GM12864 (cell line): ENCODE measurements at places on chromosomes 5 and 9.

DNA sequence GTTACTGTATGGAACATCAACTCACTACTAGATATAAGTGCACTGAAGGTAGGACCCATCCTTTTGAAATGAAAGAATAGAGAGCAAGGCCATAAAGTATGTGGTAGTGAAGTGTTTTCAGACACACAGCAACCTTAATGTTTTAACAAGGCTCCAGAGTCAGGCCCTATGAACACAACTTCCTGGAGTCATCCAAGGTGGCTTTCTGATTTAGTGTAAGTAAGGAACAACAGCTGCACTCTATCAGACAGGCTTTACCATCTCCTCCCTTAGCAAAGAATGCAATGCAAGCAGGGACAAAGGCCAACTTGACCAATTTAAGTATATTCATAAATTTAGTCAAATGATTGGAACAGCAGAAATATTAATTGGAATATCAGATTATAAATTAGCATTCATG lies 90.1 kb downstream of the MPDZ start:
- DNase-seq = no peak

- no peak for DNase-seq
Observed at GRCh38 chr5:58641533-58641932, 58.7 kb downstream of the RAB3C start.

DNA sequence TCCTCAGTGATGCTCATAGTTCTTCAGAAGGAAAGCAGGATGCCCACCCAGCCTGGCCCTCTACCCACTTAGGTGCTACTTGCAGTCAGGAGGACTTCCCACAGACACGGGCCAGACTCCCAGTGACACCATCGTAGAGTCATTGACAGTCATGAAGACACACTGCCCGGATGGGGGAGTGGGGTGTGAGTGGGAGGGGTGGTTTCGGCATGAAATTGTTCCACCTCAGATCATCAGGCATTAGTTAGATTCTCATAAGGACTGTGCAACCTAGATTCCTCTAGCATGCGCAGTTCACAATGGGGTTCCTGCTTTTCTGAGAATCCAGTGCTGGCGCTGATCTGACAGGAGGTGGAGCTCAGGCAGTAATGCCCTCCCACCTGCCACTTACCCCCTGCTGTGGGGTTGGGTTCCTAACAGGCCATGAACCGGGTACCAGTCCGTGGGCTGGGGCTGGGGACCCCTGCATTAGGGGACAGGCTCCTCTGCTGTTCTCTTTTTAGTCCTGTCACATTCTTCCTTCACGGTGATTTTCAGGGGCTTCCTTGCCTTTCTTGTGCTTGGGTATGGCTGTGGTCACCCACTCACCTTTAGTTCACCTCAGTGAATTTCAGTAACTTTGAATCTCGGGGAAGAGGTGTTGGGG lies 88.2 kb upstream of the ANKRD55 start:
- DNase-seq = no peak

- DNase-seq = no peak
Observed at GRCh38 chr9:114271556-114272510, 51.1 kb upstream of the ORM1 start.

DNA sequence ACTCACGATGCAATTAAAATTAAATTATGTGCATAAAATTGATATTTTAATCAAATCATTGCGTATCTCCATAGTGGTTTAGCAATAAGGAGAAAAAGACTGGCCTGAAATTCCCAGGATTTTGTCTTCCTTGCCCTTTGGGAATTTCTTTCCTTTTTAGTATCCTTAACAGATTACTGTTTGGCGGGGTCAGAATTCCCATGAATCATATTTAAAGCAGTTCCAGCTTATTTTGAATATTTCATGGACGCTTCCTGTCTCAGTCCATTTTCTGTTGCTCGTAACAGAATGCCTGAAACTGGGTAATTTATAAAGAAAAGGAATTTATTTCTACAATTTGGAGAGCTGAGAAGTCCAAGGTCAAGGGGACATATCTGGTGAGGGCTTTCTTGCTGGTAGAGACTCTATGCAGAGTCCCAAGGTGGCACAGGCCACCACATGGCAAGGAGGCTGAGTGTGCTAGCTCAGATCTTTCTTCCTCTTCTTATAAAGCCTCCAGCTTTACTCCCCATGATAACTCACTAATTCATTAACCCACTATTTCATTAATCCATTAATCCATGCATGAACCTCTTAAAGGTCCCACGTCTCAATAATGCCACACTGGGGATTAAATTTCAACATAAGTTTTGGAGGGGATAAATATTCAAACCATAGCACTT lies 37.8 kb downstream of the CDH6 start:
- no peak for DNase-seq

- DNase-seq = no peak
Observed at GRCh38 chr9:96293498-96294158, 8.3 kb downstream of the HSD17B3 start.

DNA sequence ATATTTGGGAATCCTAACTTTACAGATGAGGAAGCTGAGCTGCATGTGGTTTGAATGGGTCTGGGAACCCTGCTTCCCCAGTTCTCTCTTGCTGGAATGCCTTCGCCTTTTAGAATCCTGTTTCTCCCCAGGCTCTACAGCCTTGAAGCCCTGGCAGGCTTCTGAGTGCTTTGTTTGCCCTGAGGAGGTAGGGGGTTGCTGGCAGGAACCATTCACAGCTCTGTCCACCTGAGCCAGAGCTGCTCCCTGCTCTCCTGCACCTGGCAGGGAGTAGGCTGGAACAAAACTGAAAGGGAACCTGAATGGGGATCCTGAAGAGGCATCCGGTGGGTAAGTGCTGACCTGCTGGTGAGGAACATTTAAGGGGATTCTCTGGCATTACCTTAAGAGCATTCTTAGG lies 33.0 kb downstream of the KIF4B start:
- DNase-seq = no peak

GRCh38 chr9:19457693-19458009 lies 48.8 kb downstream of the ACER2 start:
- no peak for DNase-seq

- peak; percentile 21 for DNase-seq
Observed at GRCh38 chr5:76960004-76960625, 7.3 kb downstream of the CRHBP start.

DNA sequence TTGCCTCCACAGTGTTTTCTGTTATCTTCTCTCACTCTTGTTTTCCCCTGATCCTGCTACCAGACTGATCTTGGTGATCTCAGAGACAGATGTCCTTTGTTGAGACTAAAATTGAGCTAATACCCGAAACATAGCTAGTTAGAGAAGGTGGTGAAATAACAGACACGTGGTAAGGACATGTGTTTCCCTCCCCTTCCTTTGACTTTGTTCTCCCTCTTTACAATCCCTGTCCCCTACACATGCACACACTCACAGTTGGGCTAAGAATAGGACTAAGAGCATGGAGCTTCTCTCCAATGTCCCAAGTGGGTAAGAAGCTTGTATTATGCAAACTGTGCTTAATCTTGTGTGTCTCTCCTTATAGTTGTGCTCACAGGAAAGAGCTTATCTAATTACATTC lies 1603.0 kb upstream of the C9orf72 start:
- DNase-seq = no peak

DNA sequence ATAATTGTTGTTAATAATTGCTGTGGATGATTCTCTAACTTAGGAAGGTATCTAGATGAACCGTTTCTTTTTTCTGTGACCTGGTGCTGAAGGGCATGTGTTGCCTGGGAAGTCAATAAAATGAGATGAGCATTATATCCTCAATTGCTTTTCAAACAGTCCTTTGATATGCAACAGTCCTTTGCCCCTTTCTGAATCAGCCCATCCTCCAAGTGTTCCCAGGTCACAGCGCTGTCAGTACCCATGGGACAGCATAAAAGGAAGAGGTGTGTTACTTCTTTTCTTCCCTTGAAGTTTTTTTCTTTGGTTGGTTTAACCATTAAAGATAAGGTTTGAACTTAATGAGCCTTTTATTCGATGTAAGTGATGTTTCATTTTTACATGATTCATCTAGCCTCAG lies 651.8 kb downstream of the SEMA5A start:
- DNase-seq = no peak

DNA sequence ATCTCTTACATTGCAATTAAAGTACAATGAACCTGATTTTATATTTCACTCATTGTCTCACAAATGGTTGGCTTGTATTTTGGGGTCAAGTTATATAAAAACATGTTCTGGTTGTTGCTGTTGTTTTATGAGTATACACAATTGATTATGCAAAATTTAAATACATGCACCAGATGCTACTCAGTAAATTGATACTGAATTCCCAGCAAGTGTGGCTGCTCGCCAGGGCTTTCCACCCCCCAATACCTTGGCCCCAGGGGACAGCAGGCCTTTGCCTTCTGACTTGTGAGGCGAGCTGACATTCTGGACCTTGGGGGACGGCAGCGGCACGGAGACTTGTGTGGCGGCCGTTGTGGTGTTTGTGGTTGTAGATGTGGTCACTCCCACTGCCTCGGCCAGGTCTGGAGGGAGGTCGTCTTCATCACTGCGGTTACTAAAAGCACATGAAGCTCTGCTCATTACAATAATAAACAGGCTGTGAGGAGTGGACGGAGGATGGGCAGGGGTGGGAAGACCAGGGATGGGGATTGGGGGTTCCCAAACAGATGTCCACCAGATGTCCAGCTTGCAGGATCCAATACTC lies 27.0 kb upstream of the FRRS1L start:
- DNase-seq = no peak

- no peak for DNase-seq
Observed at GRCh38 chr5:16857635-16858034, 78.5 kb downstream of the MYO10 start.

DNA sequence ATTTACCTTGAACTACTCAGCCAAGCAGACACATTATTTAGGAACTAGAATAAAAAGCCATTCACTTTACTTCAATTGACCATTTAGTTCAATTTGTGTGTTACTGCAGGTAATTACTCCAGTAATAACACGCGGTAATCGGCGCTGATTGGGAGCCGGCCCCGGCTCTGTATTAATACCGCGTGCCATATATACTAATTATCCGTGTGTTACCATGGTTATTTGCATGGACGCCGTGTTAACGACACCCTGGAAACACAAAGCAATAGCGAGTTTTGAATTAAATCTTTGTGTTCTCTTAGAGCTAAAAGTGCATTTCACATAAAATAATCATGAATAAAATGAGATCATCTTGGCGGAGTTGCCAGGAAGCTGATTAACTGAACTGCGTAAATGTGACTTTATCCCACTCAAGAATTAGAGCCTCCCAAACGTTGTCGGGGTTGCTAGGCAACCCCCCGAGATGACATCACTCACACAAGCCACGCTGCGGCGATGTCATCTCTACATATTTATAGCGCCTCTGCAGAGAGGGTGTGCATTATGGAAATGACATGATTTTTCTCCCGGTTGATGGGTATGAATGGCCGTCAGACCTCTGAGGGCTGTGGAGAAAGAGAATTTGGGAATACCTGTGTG lies 41.4 kb upstream of the RNU6ATAC start:
- no peak for DNase-seq

GRCh38 chr9:130973686-130974281 lies 34.7 kb upstream of the FIBCD1 start:
- no peak for DNase-seq

GRCh38 chr5:96176022-96176421 lies 214.4 kb upstream of the ELL2 start:
- no peak for DNase-seq

GRCh38 chr5:28374492-28374967 lies 1336.1 kb upstream of the CDH9 start:
- DNase-seq = no peak

DNA sequence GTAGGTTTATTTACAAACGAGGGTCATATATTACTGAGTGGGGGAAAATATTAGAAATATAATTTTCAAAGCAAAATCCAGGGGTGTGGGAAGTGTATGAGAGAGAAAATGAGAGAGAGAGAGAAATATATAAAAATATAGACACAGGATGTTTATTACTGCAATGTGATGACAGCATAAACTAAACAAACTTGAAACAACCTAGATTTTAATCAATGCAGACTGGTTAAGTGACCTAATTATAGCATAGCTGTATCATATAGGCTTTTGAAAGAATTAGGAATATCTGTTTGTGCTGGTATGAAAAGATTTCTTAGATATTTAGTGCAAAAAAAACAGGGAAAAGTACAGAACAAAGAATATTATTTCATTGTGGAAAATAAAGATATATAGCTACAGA lies 280.5 kb downstream of the ACTL7B start:
- no peak for DNase-seq

DNA sequence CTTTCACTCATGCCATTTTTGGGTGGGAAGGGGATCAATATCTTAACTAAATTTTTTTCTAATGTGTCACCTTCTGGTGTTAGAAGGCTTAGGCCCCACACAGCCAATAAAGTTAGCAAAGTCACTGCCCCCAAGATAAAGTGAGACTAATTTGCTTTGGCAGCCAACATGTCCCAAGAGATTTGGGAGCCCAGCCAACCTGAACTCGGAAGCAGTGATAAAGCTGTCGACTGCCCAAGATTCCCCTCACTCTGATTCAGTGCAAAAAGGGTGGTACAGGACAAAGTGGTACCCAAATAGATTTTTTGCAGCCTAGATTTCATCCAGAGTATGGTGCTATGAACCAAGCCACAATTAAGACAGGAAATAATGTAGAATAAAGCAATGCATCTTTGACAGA lies 572.5 kb upstream of the ARRDC3 start:
- DNase-seq = no peak

DNA sequence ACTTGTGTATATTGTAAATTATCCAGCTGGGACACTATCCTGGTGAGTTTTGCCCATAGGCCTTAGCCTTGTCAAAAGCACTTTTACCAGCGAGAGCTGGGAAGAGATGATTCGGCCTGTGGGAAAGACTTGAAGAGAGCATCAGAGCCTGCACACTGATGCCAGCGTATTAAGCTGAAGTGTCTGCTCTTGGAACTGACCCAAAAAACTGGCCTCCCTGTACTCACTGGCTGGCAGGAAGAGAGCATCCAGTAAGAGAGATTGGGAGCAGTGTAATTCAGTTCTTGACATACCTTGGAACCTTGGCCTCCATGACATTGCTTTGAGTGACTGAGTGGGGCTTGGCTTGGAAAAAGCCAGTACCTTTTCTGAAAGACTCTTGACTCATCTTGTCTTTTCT lies 73.7 kb downstream of the ZNF462 start:
- DNase-seq = no peak

GRCh38 chr9:826500-827280 lies 14.8 kb upstream of the DMRT1 start:
- no peak for DNase-seq

DNA sequence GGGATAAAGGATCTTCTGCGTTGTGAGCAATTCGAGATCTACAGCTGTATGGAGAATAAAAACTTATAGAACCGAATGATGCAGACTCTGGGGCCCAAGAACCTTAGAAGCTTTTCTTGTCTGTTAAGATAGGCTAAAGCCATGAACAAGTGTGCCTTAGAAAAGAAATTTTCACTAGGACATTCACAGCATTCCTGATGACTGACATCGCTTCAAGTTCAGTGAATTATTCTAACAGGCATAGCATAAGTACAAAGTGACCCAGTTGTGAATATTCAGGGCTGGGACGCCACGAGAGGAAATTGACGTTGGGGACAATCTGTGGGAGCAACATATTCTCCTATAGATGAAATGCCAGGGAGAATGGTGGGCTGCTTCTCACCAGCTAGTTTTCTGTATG lies 32.0 kb upstream of the PANK3 start:
- DNase-seq = no peak
